Activated CD4-positive, alpha-beta T cell treated with anti-CD3 and anti-CD28 coated beads, Interleukin-2, amount 50 U/mL, for 24 hours (primary cell): ENCODE measurements at places on chromosomes 12 and 14.

- no peak for DNase-seq
Observed at GRCh38 chr12:82688035-82688501, 1.4 kb downstream of the TMTC2 start.

- peak; percentile 16 for DNase-seq
Observed at GRCh38 chr14:95774265-95775160, 60.6 kb upstream of the TCL1A start.

GRCh38 chr12:46332260-46332659, 40.3 kb downstream of the SLC38A2 start:
- no peak for DNase-seq

- no peak for DNase-seq
Observed at GRCh38 chr14:76121089-76121748, 30.5 kb upstream of the GPATCH2L start.

- no peak for DNase-seq
Observed at GRCh38 chr12:118548887-118549509, 172.6 kb downstream of the SUDS3 start.

DNA sequence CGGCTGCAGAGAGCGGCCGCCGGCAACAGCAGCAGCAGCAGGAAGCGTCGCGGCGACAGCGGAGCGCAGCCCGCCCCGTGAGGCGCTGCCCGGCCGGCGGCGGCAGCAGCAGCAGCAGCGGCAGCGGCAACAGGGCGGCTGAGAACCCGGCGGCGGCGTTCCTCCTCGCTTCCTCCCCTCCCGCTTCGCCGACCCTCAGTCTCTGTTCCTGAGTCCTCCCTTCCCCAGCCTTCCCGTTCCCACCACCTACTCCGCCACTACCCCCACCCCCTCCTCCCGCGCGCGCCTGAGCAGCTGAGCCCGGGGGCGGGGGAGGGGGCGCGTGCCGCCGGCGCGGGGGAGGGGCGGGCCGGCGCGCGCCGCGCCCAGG, 310 bp downstream of the BICDL1 start:
- DNase-seq: no peak

DNA sequence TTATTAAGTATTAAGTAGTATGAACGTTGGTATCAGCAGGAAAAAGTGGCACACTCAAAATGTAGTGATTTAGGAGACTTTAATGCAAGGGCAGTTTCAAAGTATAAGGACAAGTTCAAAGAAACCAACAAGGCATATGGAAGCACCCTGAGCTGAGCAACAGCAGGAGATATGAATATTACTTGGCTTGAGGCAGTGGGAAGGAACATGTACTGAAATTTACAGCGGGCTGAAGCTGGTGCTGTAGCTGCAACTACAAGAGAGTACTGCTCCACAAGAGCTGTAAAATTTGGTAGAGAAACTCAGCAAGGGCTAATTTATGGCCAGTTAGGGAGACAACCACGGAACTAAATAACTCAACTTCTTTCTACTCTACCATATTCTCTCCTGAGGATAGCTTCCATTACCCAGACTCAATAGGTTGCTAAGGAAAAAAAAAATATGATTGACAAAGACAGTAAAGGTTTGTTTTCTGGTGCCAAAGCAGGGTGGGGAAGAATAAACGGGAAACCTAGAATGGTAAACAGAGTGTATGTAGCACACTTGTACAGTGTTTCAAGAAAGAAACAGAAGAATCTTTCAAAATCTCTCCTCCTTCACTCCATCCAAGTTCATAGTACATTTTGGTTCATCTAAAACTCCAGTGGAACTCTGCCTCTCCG, 487.8 kb upstream of the MGAT4C start:
- no peak for DNase-seq

DNA sequence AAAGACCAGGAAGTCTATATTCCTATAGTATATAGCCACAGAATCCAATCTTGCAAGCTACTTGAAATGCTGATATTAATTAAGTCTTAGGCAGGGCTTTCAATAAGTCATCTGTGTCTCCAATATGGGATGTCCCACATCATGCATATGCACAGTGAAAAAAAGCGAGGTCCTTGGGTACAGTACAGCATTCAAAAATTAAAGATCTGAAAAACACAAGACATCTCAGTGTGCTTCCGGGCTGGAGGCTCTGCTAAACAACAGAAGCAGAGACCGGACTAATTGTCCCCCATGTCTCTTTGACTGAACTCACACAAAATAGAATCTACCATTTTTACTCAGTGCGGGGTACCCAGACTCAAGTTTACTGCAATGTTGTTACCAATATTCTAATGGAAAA, 156.0 kb downstream of the DAD1 start:
- DNase-seq: no peak
